ENCODE measurements at places on chromosomes 5 and 9.

GRCh38 chr9:99925541-99925940, 19.1 kb downstream of the STX17 start:
- no peak for DNase-seq

- DNase-seq = no peak
Observed at GRCh38 chr9:111853450-111853827, 43.2 kb upstream of the UGCG start.

GRCh38 chr9:103335461-103335860, 340.3 kb downstream of the CYLC2 start:
- DNase-seq = no peak

- no peak for DNase-seq
Observed at GRCh38 chr9:78595200-78595945, 298.4 kb downstream of the PSAT1 start.

DNA sequence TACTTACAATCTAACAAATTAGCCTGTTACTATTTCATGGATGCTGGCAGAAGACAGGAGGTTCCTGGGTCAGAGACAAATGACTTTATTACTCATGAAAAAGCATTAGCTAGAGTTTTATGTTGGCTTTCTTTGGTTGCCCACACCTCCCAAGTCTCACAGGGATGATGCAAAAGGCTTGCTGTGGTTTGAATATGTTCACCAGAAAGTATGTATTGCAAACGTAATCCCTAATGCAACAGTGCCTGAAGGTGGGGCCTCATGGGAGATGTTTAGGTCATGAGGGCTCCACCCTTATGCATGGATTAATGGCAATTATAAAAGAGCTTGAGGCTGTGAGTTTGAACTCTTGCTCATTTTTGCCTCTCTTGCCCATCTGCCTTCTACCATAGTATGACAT, 28.5 kb downstream of the DPYSL3 start:
- DNase-seq = no peak

- no peak for DNase-seq
Observed at GRCh38 chr9:4794691-4795090, 1.9 kb downstream of the RCL1 start.

DNA sequence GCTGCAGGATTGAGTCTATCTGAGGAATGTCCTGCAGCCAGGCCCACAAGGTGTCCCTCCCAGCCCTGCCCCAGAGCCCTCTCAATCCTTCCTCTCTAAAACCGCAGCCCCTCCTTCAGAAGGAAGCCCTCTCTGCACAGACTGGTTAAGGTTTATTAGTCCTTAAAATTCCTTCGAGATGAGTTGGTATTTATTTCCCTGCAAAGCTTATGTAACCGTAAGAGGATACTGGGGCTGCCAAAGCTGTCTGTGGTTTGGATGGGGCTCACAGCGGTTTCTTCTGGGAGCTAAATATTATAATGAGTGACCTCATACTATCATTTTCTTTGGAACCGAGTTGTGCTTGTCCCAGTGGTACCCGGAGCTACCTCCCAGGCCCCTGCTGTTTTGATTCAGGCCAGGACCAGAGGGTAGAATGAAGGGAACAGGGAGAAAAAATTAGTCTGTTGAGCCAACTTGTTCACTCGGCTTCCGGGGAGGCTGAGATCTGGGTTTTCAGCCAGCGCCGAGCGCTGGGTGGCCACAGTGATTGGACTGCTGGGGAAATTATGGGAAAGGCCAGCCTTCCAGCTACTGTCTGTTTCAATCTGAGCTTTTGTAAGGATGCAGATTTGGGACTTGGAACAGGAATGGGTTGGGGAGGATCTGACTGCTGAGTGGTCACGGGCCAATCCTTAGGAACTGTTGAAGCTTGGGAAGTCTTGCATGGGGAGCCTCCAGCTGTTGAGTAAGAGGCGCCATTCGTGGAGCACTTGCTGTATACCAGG, 107.5 kb downstream of the NDFIP1 start:
- DNase-seq = no peak

DNA sequence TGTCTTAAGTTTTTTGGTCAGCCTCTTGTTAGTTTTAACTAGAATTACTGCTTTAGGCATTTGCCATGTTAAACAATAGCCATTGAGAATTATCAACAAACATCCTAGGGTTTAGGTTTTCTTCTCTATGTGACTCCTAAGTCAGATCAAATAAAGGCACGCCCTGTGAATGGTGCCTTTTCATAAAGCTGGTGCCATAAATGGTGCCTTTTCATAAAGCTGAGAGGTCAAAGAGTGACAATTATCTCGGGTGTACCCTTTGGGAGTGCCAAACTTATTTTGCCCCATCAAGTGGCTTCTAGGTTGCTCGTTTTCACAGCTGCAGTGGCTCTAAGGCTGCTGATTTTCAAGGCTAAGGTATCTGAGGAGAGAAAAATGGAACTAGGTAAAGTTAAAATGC, 391.6 kb downstream of the DMRTA1 start:
- no peak for DNase-seq

GRCh38 chr5:177111720-177112394, 21.7 kb upstream of the NSD1 start:
- DNase-seq = peak; percentile 77

DNA sequence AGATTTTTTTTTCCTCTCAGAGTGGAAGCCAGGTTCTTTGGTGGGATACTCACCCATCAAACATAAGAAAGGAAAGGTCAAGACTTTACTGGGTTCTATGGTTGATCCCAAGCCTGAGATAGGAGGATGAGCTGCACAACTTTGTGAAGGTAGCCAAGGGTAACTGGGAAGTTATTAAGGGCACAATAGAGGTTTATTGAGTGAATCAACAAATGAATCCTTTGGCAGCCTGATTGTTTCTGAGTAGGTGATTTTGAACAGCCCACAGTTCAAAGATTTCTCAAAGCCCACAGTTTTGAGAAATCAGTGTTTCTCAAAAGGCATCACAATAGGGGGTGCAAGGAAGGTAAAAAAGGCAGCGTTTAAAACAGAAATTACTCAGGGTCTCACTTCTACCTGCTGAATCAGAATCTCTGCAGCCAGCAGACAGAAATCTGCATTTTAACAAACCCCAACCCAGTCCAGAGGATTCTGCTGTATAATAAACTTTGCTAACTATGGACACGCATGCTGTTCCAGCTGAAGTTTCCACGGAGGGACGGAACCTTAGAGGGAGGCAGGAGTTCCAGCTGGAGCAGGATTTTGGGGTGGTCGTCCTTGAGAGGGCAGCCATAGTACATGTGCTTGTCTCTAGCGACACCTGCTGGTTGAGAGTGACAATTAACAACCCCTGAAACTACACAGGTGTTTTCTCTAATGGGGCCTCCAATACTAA, 32.7 kb upstream of the FSD1L start:
- DNase-seq = peak; percentile 77

GRCh38 chr9:108197008-108197365, 658.8 kb downstream of the ACTL7B start:
- DNase-seq = no peak

- DNase-seq = no peak
Observed at GRCh38 chr5:172779691-172780341, 8.8 kb upstream of the DUSP1 start.

- no peak for DNase-seq
Observed at GRCh38 chr9:114641967-114642366, 15.6 kb downstream of the TEX53 start.

DNA sequence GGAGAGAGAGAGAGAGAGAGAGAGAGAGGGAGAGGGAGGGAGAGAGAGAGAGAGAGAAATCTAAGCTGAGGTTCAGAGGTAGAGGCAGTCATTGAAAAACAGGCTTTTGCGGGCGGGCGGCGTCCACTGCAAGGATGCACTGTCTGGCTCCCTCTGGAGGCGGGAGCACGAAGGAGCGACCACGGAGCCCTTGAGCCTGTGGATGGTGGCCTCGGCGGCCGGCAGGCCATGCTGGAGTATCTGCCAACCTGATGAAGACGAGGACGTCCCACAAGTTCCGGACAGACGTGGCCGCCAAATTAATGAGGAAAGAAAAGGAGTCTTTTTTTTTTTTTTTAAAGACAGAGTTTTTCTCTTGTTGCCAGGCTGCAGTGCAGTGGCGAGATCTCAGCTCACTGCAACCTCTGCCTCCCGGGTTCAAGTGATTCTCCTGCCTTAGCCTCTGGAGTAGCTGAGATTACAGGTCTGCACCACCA, 2.2 kb upstream of the CCDC125 start:
- peak; percentile 78 for DNase-seq

DNA sequence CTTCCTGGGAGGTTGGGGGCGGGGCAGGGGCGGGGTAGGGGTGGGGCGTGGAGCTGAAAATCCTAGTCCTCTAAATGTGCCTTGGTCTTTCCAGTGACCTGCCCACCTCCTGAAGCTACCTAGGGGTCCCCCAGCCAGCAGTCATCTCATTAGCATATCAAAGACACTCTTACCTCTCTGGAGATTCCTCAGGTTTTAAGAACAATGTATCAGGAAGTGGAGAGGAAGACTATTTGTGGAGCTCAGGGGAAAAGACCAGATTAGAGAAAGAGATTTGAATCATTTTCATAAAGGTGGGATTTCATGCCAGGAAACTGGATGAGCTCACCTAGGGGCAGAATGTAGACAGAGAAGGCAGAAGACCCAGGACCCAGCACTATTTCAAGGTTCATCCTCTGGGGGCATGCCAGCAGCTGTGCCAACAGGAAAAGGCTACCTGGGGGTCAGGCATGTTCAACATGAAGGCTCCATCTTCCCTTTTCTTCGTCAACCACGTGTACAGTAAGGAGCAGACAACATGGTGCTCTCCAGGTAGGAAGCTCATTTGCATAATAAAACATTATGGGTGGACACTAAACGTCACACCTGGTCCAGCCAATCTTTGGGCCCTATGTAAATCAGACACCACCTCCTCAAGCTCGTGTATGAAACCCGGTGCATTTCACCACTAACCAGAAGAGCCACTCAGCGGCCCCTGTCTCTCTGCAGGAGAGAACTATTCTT, 6.9 kb downstream of the GMCL2 start:
- DNase-seq = no peak

DNA sequence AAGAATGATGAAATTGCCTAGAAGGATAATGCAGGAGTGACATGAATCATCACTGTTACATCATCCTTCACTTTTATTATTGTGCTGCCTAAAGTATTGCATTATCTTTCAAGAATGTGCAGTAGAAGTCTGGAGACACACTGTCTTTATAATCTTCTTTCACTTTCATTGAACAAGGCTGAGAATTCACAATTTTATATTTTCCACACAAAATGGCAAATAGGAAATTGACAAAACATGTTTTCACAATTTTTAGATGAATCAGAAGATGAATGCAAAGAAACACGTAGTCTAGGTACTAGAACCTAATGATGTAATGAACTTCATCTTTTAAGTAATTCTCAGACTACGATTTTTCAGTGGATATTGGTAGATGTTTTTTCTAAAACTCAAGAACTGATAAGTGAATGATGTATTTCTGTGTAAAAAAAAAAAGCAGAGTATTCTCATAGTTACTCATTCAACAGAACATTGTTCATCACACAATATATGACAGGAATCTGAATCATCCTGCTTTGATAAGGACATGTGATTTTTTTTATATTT, 131.5 kb upstream of the GRHPR start:
- no peak for DNase-seq

- no peak for DNase-seq
Observed at GRCh38 chr5:158623971-158624370, 475.7 kb downstream of the EBF1 start.

DNA sequence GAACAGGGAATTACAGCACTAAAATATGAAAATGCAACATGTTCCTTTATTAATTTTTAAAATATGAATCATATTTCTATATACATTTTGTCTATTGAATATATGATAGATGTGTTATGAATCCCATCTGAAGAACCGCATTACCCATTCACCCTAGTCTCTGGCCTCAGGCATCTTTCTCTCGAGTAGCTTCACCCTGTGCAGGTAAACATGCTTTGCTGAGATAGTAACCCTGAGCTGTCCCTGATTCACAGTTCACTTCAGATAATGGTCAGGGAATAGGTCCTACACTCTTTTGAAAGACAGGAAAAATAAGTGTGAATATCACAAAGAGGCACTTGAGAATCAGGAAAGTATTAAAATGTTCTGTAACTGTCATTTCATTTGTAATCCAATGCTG, 766.8 kb downstream of the IRX1 start:
- DNase-seq = no peak

- DNase-seq = no peak
Observed at GRCh38 chr9:72476617-72477437, 44.6 kb upstream of the TMC1 start.

DNA sequence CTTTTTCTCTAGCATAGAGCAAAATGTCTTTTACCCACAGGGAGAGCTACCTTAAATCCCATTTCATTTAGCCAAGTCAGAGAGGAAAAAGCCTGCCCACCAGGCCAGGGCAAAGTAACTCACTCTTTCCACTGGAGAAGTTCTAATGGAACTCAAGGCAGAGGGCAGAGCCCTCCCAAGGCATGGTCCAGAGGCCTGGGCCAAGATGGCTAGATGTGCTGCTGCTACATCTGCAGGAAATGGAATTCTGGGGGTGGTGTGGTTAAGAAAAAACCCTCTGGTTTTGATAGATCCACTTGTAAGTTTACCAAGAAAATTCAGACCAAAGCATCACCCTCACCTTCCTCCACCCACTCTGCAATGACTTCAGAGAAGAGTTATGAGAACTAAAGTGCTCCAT, 37.3 kb downstream of the CSF2 start:
- DNase-seq = no peak

- DNase-seq = no peak
Observed at GRCh38 chr5:125256296-125256695, 509.9 kb upstream of the ZNF608 start.

- no peak for DNase-seq
Observed at GRCh38 chr5:139064613-139065012, 133.6 kb downstream of the SIL1 start.

DNA sequence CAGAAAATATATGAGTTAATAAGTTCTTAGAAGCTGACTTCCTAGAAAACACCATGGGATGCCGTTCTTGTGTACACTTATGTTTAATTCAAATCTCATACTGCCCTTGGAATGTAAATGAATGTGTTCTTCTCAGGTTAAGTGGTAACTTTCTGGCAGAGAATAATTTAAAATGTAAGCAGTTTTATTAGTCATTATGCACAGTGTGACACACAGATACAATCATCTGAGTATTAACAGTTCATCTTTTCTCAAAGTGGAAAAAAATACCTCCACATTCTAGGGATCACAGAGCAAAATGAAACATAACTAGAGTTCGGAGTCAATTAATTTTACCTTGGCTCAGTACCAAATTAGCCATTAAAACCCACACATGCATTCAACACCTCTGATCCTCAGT, 508.1 kb downstream of the CDH9 start:
- DNase-seq = no peak

DNA sequence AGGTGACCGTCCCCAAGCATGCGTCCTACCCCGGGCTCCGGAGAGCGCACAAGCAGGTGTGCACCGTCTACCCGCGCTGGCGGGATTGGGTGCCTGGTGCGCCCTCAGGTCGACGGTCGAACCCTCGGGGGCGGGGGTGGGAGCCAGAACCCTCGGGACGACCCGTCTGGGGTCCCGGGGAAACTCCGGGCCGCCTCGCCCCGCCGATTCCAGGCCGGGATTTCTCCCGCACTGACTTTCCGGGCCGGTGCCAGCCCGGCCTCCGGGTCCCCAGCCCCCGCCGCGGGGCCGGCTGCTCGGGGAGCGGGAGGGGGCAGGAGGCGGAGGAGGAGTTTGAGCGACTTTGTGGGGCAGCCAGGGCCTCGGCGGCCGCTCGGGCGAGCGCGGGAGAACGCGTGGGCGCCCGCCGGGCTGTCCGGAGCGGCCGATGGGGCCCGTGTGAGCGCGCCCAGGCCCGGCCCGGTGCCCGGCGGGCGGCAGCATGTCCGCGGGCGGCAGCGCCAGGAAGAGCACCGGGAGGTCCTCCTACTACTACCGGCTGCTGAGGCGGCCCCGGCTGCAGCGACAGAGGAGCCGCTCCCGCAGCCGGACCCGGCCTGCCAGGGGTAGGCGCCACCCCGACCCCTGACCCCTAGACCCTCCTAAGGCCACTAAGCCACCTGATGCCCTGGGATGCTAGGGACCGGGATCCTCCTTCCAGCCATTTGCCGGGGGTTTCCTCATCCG, at the start of gene DAB2IP:
Gene DAB2IP, plus strand, starts transcription at position 340 of the 726 bp plus-strand sequence. Its CDS starts 142 bp downstream, at position 482.
- no peak for DNase-seq
